Activated naive CD4-positive, alpha-beta T cell treated with anti-CD3 and anti-CD28 coated beads, Interleukin-2, amount 50 U/mL, for 72 hours (primary cell): ENCODE measurements at places on chromosomes 2 and 18. TPM values are rescaled to one million over a fixed set of nuclear protein-coding genes. Genes with fewer than 3 reads are reported as not detected.

- DNase-seq = no peak
Measured at GRCh38 chr2:215161301-215161829, 22.9 kb upstream of the ABCA12 start.

Gene SERPINB11
- not detected for total RNA-seq

DNA sequence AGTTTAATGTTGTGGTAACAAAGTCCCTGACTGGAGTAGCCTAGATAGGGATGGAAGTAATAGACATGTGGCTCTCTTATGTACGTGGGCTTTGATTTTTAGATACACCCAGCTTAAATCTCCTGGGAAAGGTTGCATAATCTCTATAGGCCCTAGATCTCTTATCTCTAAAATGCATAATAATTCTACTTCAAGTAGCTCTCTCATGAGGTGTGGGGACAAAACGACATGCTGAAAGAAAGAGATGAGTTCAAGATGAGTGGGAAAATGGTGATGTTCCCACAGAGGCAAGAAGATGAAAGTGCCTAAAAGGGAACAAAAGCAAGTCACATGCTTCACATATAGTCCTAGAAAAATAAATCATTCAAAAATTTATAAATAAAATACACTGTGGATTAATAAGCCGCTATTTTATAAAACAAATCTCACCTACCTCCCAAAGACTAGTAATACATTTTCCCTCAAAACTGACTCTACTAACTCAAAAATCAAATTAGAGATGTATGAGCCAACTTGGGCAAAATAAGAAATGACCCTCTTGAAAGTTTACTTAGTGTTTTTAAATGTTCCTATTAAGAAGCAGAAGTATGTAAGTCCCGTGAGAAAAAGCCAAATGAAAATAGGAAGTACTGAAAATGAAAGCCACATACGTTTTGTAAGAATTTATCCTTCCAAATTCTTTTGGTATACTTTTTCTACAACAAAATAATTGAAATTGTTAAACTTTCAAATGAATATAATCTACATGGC is 148.2 kb upstream of the ITGA4 start:
- no peak for DNase-seq

DNA sequence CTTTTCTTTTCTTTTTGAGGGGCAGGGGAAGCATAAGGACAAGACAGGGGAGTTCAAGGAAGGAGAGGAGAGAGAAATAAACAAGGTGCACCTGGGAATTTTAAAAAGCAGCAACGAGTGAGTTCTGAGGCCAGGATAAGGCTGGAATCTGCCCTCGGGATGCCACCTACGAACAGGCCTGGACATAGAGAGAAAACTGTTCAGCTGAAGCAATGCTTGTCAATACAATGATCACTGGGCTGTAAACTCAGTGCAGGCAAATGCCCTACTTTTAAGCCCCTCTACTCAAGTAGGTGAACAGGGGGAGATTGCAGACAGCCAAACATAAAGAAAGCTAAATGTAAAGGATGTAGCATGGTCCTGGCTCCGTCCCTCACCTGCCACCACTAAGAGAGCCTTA is 330.5 kb downstream of the ETAA1 start:
- no peak for DNase-seq

- no peak for DNase-seq
Measured at GRCh38 chr2:32768387-32769174, 140.7 kb downstream of the TTC27 start.

Gene TUBA3E
- not detected for total RNA-seq

GRCh38 chr2:221153226-221153625 is 418.9 kb downstream of the EPHA4 start:
- DNase-seq = no peak

Gene BMP10
- total RNA-seq = not detected

GRCh38 chr2:237669283-237669627 is 41.9 kb downstream of the LRRFIP1 start:
- no peak for DNase-seq

Gene DNER
- total RNA-seq = not detected

GRCh38 chr2:225296951-225297350 is 102.6 kb upstream of the NYAP2 start:
- no peak for DNase-seq

DNA sequence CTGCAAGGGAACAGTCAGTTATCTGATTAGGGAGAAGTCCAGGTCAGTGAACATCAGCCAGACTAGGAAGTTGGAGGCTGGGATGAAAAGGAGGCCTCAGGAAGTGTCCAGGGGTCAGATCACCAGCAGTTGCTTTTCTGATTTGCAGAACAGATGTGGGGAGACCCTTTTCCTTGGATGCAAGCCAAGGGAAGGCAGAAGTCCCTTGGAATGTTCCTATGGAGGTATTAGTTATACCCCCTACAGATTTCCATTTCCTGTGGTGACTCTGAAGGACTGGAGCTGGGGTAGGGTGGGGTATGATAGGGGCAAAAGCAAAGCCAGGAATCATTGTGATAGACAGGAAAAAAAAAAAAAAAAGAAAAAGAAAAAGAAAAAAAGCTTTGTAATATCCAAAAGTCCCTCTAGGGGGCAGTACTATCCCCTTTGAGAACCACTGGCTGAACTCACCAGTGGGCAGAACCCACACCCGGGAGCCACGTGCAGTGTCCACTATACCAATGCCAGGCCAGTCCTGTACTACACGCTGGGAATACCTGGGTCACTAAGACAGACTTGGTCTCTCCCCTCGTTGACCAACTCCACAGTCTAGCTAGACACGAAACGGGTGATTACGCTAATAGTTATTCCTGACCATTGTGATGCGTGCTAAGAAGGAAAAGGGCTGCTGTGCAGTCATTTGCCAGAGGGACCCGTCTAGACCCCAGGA is 7.4 kb downstream of the DYSF start:
- no peak for DNase-seq

DNA sequence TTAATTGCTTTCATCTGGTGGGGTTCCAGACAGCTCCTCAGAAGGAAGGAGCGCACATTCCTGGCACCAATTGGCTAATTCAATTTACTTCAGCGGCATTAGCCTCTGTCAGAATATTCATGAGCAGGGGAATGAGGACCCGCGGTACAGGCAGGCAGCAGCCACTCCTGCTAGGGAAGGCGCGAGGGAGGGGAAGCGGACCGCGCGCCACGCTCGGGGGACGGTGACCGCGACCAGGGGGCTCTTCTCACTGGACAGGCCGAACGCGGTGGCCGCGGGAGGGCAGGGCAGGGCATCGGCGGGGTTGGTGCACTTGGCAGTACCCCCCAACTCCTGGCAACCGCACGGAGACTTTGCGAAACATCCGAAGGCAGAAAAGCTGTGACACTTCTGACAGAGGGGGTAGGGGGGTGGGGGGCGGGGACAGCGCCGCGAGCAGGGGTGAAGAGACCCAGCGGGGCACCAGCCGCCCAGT is at the start of gene CDH20:
Gene CDH20, plus strand, starts transcription at position 160 of the 475 bp plus-strand sequence.
- DNase-seq = no peak

Gene C2orf80
- not detected for total RNA-seq

Gene DSG2
- 0.82 TPM for total RNA-seq

DNA sequence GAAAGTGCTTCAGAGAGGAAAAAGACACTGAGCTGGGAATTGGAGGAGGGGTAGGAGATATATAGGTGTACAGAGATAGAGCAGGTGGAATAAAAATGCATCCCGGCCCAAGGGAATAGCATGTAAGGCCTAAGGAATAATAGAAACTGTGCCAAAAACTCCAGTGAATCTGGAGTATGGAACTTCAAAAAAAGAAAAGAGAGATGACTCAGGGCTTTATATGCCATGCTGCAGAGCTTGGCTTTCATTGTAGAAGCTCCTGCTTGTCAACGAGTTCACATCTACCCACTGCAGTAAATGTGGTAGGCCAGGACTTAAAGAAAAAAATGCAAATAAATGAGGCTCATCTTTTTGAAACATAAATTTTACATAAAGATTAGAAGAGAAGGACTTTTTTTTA is 131.8 kb downstream of the MREG start:
- DNase-seq = no peak

DNA sequence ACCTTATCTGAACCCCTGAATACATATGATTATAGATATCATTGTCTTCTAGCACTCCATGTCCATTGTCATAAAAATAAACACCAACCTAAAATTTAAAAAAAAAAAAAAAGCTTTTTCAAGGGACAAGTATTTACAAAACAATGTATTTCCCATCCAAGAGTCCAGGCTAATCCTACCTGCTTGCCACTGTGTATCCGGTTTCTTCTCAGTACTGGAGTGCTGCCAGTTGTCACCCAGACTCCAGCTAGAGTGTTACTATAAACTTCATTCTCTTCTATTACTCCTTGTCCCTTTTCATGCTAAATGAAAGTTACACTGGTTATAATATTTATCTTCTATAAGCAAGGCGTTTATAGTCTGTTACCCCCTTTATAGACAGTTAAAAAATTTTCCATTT is 35.8 kb downstream of the MSH6 start:
- no peak for DNase-seq

DNA sequence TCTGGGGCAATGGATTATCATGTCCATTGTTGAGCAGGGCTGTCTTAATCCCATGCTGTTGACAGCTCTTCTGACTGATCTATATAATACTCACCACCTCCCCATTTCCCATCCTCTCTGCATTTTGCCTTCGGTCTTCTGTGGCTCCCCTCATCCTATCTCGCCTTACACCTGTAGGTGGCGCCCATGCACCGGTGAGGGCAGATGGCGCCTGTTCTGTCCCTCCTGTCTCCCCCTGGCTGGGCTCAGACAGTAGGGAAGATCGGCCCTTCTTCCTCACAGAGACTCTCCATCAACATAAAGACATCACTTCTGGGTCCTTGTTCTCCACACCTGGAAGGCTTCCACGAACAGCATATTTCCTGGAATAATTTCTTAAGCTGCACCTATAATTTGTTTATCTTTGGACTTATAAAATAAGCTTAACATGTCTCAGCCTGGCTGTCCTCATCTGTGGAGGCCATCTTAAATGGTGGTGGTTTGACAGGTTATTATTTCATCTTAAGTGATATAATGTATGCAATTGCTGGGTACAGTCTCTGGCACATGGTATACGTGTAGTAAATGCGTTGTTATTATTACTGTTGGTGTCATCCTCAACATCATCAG is 10.9 kb upstream of the CDH20 start:
- DNase-seq = peak; percentile 62

Gene SEPTIN2
- total RNA-seq = 148 TPM
